ENCODE measurements at places on chromosomes 3 and 15.

DNA sequence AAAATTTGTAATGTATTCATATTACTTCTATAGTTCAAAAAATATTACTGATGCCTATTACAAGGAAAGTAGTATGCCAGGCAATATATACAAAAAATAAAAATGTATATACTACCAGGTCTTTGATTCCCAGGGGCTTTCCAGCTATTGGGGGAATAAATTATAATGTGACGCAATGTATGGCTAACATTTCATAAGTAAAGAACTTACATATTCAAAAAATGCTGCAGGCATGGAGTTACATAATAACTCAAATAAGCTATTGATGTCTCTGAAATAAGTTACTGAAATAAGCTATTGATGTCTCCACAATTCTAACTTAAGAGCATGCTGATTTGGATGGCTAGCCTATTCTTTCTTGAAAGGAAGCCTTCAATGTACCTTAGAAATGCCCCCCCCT, 30.2 kb downstream of the MCCC1 start:
- no peak for DNase-seq

- DNase-seq = no peak
These were observed 31.6 kb downstream of the BCL2A1 start for GRCh38 chr15:79939399-79939798.

GRCh38 chr3:194198938-194199337, 63.0 kb downstream of the HES1 start:
- no peak for DNase-seq

DNA sequence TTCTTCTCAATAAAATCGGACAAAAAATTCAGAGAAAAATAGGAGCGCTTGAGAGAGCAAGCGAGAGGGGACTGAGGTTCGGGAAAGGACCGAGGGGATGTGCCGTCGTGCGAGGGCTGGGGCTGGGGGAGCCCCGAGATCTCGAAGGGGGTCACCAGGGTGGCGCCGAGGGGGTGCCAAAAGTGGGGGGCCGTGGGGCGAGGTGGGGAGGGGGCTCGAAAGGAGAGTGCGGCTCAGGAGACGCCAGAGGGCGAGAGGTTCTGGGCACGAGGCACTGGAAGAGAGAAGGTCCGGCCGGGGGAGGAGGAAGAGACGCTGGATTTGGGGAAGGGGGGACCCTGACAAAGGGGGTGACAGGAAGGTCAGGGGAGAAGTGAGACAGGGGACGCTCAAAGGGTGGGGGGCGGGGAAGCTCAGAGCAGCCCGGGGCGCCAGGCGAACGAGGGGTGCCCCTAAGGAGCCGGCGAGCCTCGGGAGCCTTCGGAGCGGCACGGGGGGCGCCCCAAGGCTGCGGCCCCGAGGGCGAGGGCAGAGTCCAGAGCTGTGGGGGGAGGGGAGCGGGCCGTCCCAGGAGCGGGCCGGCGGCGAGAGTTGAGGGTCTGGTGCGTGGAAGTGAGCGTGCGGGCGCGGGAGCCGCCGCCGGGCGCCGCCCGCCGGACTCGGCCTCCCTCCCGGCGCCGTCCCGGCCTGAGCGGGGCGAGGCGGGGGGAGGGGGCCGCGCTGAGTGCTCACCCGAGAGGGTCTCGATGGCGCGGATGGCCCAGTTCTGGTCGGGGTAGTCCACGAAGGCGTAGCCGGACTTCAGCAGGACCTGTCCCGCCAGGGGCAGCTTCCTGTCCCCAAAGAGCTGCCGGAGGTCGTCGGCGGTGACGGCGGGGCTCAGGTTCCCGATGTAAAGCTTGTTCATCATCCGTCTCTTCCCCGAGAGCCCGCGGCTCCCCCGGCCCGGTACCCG, 514 bp downstream of the IGF2BP2 start:
- DNase-seq = peak; percentile 66

GRCh38 chr15:23420806-23421575, 26.1 kb downstream of the GOLGA6L2 start:
- no peak for DNase-seq

DNA sequence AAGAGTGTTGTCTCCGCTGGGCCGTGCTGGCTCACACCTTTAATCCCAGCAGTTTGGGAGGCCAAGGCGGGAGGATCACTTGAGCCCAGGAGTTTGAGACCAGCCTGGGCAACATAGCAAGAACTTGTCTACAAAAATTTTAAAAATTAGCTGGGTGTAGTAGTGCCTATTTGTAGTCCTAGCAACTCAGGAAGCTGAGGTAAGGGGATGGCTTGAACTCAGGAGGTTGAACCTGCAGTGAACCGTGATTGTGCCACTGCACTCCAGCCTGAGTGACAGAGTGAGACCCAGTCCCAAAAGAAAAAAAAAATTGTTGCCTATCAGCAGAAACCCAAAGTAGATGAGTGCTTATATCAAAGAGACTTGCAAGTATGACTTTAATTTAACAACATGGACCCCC, 12.7 kb upstream of the AKAP13 start:
- no peak for DNase-seq

DNA sequence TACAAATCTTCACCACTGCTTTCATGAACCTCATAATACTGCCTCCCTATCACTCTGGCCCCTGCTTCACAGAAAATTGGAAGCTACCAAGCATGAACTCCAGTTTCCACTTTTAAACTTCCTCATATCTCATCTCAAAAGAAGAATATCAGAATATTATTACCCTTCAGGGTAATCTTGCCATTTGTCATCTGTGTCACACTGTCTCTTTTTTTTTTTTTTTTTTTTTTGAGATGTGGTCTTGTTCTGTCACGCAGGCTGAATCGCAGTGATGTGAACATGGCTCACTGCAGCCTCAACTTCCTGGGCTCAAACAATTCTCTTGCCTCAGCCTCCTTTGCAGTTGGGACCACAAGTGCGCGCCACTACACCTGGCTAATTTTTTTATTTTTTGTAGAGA, 80.4 kb upstream of the TCF12 start:
- DNase-seq = no peak

Measured in GM23248 (cell line).